HS-27A (cell line): ENCODE measurements at places on chromosomes 5 and 9.

- DNase-seq = no peak
These were observed 273.3 kb upstream of the SEMA6A start for GRCh38 chr5:116847960-116848359.

DNA sequence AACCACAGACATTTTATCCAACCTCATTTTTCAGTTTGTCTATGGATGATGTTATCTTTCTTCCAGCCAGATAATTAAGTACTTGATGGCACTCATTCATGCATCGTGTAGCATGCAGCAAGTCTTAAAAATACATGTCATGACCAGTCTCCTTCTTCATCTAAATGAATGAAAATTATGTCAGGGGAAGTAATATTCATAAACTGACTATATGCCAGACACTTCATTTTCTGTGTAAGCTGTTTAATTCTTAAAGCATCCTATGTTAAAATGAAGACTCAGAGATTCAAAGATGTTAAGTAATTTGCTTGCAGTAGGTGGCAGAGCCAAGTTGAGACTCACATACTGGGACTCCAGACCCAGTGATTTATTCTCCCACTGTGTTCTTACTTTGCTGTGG, 181.7 kb upstream of the CD180 start:
- no peak for DNase-seq

GRCh38 chr5:85441156-85441555, 1056.5 kb upstream of the EDIL3 start:
- no peak for DNase-seq

- DNase-seq = no peak
These were observed 551.0 kb downstream of the KIF4B start for GRCh38 chr5:155564541-155564940.

GRCh38 chr5:17156463-17156862, 61.0 kb upstream of the BASP1 start:
- DNase-seq = no peak

DNA sequence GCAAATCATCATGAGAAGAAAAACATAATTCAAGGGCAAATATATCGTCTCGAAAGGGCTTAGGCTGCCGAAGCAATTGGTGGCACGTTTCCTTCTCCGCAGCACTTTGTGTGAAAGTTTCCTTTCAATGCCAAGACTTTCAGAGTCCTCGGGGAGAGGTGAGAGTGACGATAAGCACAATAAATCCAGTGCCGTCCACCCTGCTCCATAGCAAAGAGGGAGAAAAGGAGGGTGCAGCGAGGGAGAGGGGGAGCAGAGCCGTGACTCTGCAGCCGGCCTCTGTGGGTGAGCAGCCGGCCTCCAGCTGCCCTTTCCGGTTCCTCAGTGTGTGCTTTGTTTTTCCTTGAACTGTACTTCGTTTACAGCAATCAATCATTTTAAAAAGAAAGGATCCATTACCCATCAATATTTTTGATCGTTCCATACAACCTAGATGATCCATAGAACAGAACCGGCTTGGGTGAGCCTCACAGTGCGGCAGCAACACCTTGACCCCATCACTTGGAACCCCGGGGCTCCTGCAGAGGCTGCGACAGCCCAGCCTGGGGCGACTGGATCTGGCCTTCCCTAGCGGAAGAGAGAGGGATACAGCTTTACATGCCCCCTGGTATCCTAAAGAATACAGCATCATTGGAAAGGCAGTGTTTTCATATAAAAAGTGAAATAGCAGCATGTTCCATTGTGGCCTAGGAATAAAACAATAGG, 247.0 kb upstream of the IRX4 start:
- DNase-seq = no peak

GRCh38 chr5:172721455-172722326, 49.3 kb downstream of the DUSP1 start:
- no peak for DNase-seq

DNA sequence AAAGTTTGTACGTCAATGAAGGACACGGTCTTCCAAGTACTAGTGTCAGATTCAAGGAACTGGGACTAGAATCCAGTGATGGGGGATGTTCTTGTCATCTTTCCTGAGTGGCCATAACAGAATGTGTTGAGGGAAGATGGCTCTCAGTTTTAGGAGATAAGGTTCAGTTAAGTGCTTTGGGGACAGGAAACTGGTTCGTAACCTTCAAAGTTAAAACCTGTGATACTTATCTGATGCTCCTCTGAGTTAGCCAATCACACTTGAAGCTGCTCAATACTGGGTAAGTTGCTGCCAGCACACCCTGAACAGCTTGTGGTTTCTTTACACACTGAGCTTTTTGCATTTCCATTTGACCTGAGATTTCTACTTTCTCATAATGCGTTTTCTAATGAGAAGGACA, 64.4 kb downstream of the PIK3R1 start:
- no peak for DNase-seq

DNA sequence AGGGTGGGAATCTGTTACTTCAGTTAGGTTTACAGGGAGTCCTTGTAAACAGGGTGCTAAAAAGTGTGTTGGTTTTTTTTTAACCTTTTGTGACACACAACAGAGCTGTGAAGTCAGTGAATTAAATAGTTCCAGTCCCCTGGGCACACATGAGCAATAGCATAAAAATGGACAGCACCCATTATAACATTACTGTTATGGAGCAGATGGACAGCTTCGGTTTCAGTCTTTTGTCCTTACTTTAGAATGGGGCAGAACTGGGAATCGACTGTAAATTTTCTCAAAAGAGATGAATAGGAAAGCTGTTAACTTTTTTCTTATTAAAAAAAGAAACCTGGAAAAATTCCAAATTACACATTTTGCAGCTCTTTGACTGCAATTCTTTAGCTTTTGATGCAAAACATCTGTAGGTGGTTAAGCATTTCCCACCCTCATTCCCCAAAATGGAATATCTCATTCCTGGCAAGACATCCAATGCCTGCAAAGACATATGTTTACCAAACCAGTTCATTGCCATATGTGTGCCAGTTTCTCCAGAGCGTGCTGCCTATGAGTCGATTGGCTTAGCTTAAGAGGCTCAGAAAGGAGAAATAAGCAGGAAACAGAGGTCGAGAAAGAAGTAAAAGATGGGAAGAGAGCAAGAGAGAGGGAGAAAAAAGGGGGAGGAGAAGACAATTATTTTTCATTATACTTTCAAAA, 212.3 kb upstream of the TMEM161B start:
- no peak for DNase-seq

- no peak for DNase-seq
These were observed 91.4 kb downstream of the ANXA1 start for GRCh38 chr9:73243078-73243477.

DNA sequence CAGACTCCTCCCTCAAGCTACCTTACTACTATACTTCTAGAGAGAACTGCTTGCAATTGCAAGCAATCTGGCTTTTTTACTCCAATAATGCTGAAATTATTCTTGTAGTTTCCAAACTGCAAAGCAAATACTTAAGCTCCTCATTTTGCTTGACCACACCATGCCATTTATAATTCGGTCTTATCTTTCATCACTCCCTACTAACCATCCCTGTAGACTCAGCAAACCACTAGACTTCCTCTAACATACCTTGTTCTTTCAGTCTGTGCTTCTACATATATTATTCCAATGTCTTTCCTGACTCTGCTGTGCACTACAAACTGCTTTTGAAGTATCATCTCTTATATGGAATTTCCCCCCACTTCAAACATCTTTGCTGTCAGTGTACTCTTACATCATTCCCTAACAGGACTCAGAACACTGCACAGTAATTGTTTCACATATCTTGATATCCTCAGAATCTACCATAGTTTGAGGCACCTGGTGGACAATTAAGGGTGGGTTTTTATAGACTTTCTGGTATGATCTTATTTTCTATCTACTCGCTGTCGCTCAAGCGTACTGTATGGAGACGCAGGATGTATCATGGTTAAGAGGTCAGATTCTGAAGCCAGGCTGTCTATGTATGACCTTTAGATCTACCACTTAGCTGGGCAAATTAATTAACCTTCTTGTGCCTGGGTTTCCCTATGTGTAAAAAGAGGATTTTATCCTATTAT, 2.8 kb downstream of the IL6ST start:
- no peak for DNase-seq

DNA sequence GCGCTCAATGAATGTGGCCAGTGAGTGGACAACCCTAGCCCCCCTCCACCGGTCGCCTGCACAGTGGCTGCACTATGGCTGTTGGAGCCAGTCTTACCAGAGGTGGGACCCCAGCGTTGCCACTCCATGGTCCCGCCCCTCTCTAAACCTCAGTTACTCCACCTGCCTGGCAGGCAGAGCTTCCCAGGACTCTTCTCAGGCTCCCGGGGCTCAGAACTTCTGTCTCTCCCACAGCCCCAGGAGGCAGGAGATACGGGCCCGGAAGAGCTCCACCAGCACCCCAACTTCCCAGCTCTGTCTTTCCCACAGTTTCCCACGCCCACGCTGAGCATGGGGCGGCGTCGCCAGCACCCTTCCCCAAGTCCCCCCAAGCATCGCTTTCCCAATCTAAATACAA, 975 bp downstream of the RASGEF1C start:
- DNase-seq = no peak

DNA sequence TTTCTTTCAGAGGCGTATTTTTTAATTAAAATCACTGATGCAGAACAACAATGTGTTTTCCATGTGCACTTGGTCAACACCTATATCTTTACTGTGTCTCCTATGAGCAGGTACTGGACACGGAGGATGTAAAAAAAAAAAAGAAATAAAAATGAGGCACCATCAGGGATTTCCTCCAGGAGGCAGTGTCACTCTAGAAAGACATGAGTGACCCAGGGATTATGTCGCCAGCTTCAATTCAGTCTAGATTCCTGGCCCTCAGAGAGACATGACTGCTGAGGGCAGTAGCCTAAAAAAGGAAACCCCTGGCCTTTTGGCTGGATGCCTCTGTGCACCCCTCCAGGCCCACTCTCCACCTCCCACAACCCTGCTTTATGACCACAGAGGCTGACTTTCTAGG, 18.3 kb upstream of the IL33 start:
- DNase-seq = no peak

DNA sequence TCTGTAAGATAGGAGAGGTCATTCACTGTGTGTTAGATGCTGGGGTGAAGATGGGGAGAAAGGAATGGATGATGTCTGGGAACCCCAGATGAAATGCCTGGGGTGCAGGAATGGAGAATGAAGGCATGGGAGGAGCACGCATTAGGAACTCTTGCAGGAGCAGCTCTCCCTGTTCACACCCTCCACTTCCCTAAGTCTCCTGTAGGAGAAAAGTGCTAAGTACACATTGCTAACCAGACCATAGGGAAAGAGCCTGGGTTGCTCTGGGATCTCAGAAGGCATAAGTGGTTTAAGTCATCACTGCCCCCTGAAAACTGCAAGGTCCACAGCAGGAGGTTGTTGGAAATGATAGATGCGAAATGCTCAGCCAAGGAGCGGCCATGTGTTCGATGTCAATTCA, 163.1 kb downstream of the SEC61B start:
- DNase-seq = no peak
